ENCODE measurements at places on chromosomes 1 and 21.

DNA sequence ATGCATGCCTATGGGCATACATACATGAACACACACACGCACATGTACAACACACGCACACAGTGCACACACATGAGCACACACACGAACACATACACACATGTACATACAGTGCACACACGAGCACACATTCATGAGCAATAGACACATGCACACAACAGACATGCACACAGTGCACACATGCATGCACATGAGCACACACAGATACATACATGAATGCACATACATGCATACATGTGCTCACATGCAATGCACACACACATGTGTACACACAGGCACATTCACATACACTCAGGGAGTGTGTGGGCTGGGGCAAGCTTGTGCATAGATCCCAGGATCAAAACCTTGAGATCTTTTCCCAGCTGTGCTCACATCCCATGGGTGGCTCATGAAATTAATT lies 18.9 kb downstream of the CRYAA start:
- DNase-seq: no peak

DNA sequence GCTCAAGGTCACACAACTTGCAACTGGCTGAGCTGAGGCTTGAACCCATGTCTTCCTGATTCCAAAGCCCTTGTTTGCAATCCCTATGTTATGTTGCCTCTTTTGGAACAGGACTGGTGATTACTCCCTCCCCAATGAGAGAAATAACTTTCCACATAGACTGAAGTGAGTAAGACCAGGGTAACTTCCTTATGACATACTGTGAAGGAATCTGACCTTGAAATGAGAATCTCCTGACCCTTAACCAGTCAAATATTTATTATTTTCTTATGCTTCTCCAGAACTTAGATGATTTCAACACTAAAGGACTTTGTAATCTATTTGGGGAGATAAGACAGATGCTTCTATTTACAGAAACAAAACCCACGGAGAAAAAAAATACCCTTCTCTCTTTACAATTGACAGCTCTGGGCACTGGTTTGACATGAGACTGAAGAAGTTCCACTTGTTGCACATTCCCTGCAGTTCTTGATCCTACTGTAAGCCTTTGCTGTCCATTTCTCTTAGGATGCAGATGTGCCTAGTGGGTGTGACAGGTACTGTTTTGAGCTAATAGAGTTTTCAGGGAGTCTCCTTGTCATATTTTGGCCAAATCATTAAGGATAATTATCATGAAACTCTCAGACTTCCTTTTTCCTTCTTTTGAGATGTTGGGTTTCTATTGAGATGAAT lies 3.9 kb upstream of the RPTN start:
- DNase-seq: no peak

DNA sequence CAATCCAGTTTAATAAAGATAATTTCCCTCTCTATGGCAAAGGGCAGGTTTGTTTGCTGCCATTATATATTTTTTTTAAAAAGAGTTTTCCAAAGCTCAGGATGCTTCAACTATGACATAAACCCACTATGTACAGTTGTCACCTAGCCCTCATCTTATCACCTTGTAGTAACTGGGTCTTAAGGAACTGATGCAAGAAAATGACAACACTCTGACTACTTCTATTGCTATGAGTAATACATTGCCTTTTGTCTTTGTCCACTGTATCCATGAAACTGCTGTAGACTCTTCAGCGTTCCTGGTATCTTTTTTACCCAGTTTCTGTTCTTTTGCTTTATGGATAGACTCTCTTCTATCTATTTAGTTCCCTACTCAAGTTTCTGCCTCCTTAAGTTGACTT lies 586.5 kb downstream of the NEGR1 start:
- no peak for DNase-seq

DNA sequence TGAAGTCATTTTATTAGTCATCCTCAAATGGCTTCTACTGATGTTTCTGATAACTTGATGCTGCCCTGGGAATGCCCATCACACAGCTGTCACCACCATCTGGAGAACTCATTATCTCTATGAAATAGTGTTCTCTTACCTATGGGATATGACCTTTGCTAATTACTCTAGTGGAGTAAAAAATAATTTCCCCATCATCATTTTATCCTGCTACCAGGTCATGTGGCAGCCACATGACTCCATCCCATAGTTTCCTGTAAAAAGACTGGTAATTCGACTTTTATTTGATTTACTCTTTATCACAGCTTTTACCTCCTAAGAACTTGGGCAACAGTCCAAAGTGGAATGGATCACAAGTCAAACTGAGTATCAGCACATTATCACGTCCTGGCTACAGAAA lies 76.1 kb upstream of the USP25 start:
- no peak for DNase-seq

DNA sequence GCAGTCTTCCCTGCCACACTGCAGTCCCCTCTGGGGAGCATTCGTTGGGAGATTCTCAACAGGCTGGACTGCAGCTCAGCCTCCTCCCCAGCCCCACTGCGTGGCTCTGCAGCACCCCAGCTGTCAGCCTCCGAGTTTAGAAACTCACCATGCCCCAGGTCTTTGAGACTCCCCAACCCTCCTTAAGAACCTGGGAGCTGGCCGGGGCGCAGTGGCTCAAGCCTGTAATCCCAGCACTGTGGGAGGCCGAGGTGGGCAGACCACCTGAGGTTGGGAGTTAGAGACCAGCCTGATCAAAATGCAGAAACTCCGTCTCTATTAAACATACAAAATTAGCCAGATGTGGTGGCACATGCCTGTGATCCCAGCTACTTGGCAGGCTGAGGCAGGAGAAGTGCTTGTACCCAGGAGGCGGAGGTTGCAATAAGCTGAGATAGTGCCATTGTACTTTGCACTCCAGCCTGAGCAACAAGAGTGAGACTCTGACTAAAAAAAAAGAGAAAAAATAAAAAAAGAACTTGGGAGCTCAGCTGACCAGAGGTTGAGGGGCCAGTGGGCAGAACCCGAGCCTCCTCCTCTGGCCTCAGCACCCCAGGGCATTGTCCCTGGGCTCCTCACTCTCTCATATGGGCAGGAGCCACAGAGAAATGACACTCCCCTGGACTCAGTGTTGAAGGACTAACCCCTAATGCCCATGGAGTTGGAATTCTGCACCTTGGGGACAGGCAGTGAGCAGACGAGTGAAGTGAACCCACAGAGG lies 5.6 kb downstream of the OLIG2 start:
- no peak for DNase-seq

GRCh38 chr1:150529017-150529416 lies 13.5 kb downstream of the FALEC start:
- DNase-seq: no peak

DNA sequence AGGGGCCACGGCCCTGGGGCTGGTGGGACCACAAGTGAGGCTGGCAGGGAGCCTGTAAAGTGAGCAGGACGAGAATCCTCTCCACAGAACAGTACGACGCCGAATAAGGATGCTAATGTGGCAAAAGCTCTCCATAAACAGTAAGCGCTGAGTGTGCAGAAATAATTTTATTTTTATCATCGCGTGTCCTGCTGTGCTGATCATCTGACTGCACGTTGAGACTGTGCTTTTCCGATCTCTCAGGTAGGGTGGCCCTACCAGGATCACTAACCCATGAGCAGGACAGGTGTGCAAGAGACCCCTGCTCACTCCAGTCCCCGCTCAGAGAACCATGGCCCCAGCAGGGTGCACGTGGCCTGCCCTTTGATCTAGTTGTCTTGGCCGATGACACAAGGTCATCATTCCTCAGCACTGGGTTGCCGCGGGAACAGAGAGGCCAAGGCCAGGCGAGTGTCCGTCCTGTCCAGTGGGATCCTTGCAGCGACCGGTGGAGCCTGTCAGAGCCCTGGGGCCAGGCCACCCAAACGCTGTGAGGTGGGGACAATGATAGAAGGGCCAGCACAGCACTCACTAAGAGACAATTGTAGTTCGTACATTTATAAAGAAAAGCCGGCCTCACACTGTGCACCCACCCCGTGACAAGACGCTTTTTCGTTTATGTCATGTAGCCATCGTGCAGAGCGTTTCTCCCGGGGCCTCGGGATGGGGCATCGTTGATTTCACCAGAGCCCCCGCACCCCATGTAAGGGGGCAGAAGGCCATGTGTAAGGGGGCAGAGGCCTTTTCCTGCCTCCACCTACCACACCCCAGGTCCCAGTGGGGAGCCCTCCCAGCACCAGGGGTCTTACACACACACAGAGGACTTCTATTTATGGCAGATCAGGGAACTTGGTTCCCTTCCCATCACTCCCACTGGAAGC lies 52.7 kb upstream of the ADARB1 start:
- no peak for DNase-seq

DNA sequence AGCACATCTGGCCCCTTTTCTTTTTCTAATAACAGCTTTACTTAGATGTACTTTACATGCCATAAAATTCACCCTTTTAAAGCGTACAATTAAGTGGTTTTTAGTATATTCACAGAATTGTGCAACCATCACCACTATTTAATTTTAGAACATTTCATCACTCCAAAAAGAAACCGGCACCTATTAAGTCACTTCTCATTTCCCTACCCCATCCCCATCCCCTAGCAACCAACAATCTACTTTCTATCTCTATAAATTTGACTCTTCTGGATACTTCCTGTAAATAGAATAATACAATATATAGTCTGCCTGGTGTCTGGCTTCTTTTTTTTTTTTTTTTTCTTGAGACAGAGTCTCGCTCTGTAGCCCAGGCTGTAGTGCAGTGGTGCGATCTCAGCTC lies 59.5 kb upstream of the ENAH start:
- DNase-seq: no peak

DNA sequence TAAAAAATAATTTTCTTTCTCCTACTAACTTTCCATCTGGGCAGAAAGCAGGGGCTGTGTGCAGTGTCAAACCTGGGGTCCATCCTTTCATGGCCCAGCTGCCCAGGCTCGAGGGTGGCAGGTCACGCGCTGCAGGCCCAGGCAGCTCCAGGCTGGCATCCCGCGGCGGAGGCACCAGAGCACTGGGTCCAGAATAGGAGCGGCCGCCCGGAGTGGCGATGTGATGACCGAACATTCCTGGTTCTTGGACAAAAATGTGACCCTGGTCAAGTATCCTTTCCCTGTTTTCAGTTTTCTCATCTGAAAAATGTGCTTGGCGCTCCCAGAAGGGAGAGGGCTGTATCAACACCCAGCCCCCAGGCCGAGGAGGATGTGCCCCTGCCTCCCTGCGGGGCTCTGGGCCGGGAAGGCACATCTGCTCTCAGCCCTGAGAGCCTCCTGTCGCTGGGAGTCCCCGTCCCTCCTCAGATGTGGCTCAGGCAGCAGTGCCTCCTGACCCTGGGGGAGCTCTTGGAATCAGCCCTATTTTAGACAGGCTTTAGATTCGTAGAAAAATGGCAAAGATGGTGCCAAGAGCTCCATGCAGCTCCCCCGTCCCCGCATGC lies 29.3 kb downstream of the SLX9 start:
- no peak for DNase-seq

DNA sequence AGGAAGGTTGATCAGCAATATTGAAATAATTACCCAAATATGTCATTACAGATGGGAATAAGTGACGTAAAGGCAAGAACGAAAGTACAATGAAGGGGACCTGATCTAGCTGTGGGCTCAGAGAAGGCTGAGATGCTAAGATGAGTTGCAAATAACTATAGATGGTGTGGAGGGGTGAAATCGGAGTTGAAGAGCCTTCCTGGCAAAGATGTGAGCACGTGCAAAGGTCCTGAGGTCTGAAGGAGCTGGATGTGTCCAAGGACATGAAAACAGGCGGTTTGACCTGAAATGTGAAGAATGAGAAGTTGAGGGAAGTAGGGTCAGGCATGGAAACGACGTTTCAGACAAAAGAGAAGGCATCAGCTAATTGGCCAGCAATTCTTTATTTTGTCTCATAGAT lies 61.6 kb upstream of the SLC45A1 start:
- no peak for DNase-seq

GRCh38 chr1:118246646-118247045 lies 61.6 kb upstream of the SPAG17 start:
- no peak for DNase-seq

DNA sequence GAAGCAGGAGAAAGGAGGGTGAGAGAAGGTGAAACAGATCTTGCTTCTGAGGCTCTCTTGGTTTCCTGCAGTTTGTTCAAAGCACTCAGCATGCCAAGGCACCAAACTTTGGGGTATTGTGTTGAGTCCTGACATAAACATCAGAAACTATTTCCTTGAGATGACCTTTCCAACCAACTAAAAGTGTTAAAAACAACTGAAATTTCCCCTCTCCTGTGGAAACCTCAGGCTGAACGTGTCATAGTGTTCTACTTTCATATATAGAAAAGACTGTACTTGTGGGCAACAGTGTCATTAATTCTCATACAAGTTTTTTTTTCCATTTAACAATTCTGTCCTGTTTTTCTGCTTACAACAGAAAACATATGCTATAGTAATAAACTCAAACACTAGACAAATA lies 6.3 kb upstream of the LYST start:
- no peak for DNase-seq

GRCh38 chr1:59506952-59507351 lies 210.1 kb downstream of the FGGY start:
- DNase-seq: no peak

DNA sequence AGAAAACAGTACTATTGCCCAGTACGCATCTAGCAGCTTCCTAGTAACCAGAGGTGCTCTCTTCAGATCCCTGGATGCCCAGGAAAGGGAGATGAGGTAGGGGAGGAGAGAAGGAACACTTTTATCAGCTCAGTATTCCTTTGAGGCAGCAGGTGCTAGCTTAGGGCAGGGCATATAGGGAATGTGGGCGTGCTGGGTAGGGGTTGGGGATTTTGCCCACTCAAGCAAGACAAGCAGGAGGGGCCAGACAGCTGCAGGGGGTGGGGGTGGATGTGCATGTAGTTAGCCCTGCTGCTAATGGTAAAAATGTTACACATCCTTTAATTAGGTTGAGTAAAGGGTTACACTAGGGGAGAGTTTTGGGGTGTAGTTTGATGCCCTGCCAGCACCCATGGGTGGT lies 18.1 kb upstream of the AVPR1B start:
- no peak for DNase-seq

GRCh38 chr1:214700437-214700836 lies 97.4 kb downstream of the CENPF start:
- DNase-seq: no peak

GRCh38 chr1:227744668-227745067 lies 9.4 kb downstream of the SNAP47 start:
- DNase-seq: no peak

DNA sequence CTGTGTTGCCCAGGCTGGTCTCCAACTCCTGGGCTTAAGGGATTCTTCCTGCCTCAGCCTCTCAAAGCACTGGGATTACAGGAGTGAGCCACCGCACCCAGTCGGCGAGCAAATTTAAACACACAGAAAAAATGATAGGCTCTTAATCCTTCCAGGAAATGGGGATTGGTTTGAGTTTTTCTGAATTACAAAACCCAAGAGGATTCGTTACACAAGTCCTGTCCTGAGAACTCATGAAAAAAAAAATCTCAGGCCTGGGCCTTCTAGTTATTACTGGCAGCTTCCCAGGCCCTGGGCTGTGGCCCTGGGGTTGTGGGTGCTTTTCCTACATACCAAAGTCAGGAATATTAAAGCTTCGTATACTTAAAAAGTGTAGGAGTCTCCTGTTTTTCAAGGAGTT lies 6.3 kb upstream of the IFNGR2 start:
- DNase-seq: no peak

GRCh38 chr1:54475946-54476516 lies 69.8 kb upstream of the SSBP3 start:
- DNase-seq: no peak

All from stimulated activated CD8-positive, alpha-beta memory T cell treated with anti-CD3 and anti-CD28 coated beads, Interleukin-7, amount 100 ng/mL, for 1 hour (primary cell).